Cardiac fibroblast (primary cell): ENCODE measurements at places on chromosomes 6 and 20.

DNA sequence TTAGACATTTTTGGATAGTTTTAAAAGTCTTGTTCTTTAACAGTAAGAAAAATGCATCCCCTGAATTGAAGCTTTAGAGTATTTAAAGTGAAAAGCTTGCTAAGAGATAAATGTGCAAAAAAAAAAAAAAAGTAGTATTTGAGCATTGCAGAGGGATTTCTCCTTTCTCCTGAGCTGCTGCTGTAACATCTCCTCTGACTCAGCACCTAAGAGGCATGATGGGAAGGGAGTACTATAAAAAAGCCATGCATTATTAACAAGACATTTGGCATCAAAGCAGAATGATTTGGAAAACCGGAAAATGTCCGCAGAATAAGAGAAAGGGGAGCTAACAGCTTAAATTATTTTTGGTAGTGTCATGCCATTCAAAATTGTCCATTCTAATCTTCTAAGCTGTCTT lies 27.9 kb downstream of the B4GALT5 start:
- DNase-seq = peak; percentile 75

- DNase-seq = no peak
Observed at GRCh38 chr6:112259337-112259675, 4.9 kb upstream of the LAMA4 start.

DNA sequence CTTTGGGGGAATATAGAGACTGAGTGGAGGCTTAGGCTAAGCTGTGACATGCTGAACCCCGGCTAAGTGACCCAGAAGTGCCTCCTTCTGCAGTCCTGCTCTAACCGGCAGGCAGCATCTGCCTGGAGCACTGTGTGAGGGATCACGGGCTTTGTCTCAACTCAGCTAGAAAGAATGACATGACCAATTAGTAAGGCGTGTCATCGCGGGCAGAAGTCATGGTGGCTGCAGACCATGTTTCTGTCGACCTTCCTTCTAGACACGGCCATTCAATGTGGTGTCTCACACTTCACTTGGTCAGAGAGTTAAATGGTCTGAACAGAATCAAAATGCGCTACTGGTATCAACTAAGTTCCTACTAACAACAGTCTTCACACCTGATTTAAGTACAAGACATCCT lies 35.0 kb downstream of the HUS1B start:
- no peak for DNase-seq

- DNase-seq = no peak
Observed at GRCh38 chr6:154738551-154738961, 5.3 kb downstream of the SCAF8 start.

GRCh38 chr6:4163408-4164116 lies 28.2 kb upstream of the ECI2 start:
- DNase-seq = no peak

GRCh38 chr6:41489120-41489851 lies 56.9 kb upstream of the FOXP4 start:
- peak; percentile 26 for DNase-seq

DNA sequence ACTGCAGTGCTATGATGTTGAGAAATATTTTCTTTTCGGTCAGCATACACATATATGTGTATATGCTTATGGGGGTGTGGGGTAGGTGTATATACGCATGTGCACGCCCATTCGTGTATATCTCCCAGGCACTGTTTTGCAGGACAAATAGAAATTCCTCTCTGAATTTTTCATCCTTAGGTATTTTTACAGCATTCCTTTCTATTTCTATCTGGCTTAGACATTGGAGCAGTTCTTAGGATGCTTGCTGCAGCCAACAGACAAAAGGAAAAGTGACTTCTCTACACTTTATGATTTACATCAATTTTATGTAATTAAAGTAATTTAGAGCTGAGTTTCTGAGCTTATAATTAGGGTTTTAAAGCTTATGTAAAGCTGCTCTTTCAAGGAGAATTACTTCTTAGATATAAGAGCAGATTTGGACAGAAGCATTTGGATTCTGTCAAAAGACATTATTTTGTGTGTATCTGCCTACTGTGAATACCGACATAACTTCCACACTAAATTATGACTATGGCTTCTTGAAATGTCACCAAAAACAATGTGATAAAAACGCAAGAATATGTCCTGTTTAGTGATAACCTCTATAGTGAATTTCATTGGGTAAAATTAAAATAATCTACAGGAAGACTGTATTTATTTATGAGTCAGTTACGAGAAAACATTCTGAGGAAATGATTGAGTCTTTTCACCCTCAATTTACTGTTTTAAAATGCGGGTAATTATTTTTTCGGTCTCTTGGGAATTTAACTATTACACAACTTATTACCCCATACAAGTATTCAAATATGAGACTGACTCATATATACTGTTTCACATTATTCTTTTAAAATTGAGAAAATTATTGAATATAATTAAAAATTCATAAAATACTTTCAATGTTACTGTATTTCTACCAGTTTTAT lies 21.3 kb upstream of the CEP43 start:
- DNase-seq = peak; percentile 78

GRCh38 chr6:55759536-55759935 lies 115.9 kb downstream of the BMP5 start:
- DNase-seq = no peak

DNA sequence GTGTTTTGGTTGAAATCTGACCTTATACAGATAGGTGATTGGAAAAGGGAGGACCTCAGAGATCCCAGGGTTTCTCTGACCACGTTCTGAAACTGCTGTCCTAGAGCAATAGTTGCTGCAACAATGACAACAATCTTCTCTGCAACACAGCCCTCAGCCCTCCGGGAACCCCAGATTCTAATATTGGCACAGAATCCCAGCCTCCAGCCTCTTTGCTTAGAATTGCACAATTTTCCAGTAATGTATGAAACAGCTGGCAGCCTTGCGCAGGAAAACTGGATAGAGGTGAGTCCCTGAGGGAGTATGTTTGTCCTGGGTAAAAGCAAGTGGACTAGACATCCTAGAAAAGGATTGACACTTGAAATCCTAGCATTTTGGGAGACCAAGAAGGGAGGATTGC lies 30.4 kb upstream of the PNRC1 start:
- DNase-seq = peak; percentile 95

GRCh38 chr6:136158387-136158821 lies 91.7 kb downstream of the MTFR2 start:
- peak; percentile 11 for DNase-seq

DNA sequence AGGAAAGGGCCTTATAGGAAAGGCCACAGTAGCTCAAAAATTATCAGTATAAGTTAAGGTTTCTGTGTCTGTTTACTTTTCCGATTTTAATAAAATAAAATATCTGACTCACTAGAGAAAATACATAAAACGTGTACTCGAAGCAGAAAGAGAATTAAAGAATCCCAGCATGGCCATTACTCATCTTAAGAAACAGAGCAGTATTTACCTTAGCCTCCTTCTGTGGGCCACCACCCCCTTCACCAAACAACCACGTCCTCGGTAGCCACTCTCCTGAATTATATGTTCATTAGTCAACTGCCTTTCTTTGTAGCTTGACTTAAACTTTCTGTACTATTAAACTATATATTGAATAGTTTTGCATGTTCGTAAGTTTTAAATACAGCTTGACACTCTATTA lies 72.2 kb upstream of the SPTLC3 start:
- DNase-seq = no peak

GRCh38 chr20:46035253-46035652 lies 6.2 kb downstream of the SLC12A5 start:
- no peak for DNase-seq

GRCh38 chr6:99014061-99014460 lies 66.3 kb upstream of the FBXL4 start:
- peak; percentile 31 for DNase-seq

GRCh38 chr20:24840121-24840713 lies 108.9 kb upstream of the CST7 start:
- DNase-seq = no peak

GRCh38 chr20:19252451-19253120 lies 40.1 kb downstream of the SLC24A3 start:
- peak; percentile 73 for DNase-seq

DNA sequence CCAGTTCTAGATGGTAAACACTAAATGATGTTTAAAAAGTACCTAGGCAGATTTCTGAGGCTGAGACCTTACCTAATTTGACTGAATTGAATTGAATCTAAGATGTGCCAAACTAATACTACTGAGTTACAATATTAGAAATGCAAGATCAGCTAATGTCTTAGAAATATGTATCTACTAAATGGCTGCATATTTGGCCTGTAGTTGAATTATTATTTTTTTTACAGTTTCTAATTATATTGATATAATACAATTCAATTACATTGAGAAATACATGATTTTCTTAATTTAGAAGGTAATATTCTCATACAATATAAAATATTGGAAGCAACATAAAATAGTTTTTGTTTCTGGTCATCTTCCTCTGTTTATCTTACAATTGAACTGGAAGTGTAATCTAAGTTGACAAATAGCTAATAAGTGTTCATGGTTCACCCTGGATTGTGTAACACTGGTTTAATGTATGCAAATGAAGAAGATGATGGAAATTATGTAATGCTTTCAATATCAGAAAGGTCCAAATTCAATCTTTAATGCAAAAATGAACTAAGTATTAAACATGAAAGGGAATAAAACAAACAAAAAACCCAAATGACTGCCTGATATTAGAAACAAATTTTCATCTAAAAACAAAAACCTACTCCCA lies 2.9 kb downstream of the MAP3K7 start:
- DNase-seq = no peak

DNA sequence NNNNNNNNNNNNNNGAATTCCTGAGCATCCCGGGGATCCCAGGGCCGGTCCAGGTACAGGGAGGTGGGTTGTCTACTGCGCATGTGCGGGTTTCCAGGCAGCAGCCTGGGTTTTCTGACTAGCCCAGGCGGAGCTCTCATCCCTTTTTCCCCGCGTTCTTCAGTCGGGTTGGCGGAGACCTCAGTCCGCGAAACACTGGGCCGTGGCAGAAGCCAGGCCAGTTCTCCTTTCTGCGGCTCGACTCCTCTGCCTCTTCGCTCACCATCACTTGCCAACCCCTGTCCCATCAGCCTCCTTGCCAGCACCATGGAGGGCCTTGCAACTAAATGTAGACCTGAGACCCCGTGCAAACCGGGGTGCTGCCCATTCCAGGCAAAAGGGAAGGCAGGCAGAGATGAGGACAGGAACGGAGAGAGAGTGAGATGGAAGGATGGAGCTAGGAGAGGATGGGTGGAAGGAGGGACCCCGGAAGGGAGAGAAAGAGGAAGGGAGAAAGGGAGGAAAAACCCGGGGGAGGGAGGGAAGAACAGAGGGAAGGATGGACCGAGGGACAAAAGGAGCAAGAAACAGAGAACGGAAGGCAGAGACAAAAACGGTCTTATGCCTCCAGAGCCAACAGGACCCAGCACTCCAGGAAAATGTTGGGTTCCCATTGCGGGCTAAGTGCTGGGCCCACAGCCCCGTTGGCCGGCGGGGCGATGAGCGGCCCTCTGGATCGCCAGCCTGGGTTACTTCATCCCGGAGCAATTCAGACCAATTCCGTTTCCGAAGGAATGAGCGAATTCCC lies 445.4 kb upstream of the DEFB115 start:
- peak; percentile 25 for DNase-seq

DNA sequence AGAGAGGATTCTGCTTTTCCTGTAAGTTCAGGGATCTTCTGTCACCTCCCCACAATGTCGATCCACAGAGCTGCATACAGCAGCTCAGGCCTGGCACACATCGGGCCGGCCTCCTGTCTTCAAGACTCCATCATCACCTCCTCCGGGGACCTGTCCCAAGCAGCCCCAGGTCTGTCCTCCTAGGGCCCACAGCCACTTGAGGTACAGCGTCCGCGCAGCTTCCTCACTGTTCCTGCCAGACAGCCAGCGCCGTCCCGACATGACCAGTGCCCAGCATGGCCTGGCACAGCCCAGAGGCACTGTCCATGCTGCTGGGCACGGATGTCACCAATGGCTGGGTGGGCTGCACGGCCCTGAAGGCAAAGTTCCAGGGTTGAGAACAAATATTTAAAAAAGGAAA lies 101.6 kb downstream of the DLL1 start:
- DNase-seq = no peak

- no peak for DNase-seq
Observed at GRCh38 chr6:69390125-69390524, 406.7 kb downstream of the LMBRD1 start.

DNA sequence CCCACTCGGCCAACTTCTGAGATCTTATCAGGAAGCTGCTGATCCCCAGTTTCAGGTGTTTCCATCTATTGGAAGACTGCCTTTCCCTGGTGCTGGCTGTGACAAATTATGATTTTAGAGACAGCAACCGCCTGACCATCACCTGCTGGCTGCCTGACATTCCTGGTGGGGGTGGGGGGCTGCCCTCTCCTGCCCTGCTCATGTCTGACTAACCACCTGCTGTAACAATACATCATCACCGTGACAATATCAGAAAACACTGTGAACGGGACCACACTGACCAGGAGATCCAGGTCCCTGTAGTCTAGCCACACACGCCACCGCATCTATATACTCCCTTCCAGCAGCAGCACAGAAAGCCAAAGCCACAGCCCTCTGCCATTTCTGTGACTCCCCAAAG lies 537.5 kb downstream of the QKI start:
- DNase-seq = no peak

DNA sequence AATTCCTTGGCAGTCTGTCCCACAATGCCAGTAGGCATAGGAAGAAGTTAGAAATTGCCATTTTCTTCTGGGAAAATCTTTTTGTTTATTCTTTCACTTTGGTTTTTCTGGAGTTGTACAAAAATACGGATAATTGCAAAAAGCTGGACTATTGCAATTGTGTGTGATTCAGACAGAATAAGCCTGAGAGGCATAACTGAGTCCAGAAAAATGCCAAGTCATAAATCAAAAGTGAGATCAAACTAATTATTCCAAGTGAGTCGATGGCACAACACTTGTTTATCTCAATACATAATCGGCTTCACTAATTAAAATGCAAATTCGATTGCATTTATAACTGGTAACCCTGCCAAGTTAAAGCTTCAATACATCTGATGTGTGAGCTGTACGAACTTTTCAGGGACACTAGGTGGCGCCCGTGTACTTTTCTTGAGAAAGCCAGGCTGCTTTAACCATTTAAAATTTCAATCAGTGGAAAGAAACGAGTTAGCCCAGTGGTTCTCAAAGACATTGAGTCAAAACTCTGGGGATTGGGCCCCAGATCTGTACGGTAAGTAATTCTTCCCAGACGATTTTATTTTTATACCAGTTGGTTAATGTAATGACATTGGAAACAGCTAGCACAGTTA lies 102.6 kb downstream of the LAMP5 start:
- peak; percentile 79 for DNase-seq

DNA sequence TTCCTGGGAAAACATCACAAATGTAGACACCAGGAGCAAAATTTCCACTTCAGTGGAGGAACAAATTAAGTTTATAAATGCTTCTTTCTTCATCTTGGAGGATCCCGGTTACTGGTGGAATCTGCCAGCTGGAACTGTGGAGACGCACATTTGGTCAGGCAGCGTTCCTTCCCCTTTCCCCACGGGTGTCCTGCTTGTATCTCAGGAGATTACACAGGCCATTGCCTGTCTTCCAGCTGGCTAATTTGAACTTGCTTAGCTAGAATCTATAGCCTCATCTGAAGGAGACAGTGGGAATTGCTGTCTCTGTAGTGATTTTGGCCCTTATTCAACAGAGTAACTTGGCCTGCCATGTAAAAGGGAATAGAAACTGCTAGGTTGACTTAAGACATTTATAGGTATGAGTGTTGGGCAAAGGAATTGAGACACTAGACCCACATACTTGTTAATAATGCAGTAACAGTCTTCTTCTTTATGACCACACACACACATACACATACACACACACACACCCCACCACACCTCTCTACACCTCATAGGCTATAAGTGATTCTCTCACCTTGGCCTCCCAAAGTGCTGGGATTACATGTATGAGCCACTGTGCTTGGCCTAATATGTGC lies 34.4 kb downstream of the TSBP1 start:
- DNase-seq = no peak

- DNase-seq = no peak
Observed at GRCh38 chr6:42147138-42147562, 4.7 kb upstream of the C6orf132 start.

GRCh38 chr6:99026135-99026534 lies 78.4 kb upstream of the FBXL4 start:
- DNase-seq = peak; percentile 40
